ENCODE measurements at places on chromosomes 5 and 9.

DNA sequence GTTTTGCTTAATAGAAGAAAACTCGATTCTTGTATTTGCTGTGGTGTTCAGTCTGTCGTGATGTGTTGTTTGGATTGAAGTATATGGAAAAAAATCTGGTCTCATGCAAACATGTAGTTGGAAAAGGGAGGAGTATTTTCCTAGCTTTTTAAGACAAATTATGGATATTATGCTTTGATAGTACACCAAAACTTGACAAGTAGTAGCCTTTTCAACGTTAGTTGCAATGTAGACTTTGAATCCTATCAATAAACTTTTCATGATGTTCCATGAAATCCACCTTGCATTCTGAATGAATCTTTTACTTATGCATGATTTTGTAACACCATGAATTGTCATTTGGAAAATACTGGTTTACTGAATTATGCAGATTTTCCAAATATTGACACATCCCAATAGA, 64.2 kb downstream of the LHX2 start:
- DNase-seq: no peak

DNA sequence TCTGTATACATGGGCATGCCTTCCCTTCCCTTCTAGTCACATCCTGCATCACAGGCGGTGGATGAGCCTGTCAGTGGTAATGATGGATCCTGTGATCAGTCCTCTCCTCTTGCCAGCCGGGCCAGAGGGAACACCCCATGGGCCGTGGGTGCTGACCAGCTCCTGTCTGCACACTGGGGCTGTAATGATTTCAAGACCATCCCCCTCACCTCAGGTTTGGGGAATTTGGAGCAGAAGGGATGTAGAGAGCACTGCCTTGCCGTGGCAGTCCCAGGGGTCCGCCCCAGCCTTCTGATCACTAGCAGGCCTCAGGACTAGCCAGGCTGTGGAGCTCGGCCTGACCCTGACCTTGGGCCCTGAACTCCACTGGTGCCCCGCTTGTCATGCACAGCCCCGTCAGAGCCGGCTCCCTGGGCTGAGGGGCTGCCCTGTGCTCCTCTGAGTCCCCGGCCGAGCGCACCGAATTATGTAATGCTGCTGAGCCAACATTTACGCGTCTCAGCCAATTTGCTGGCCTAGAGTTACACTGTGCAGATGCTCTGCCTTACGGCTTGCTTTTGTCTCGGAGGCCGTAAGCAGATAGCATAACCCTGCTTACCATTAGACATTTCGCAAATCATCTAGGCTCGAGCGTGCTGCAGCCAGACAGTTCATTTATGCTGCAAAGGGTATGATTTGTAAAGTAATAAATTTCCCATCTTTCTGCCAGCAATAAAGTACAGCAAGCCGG, 155.3 kb downstream of the MACROH2A1 start:
- no peak for DNase-seq

DNA sequence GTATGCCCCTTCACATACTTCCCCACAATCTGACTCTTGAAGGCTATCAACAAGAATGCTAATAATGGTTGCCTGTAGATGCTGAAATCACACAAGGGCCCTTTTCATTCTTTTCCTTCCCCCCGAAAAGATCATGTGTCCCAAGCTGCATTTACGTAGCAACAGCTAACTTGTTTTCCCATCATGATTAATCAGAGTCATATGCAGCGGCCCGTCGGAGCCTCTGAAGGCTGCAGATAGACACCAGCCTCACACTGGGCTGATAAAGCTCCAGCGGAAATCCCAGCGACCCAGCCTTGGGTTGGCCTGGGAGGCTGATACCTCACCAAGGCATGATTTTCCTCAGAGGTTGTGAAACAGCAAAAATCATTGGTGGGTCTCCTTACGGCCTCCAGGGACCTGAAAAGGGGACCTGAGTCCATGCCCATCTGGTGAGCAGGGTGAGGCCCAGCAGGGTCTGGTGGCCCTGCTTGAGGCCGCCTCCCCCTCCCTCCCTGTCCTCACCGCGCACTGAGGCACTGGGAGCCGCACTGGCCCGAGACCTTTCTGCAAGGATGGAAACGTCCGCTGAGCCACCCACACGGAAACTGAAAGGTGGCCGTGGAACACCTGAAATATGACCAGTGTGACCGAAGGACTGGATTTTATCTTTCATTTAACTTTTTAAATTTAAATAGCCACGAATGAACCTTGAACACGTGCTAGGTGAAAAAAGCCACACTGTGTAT, 114.2 kb upstream of the PHYKPL start:
- no peak for DNase-seq

GRCh38 chr9:35027860-35028259, 38.3 kb downstream of the DNAJB5 start:
- DNase-seq: no peak

DNA sequence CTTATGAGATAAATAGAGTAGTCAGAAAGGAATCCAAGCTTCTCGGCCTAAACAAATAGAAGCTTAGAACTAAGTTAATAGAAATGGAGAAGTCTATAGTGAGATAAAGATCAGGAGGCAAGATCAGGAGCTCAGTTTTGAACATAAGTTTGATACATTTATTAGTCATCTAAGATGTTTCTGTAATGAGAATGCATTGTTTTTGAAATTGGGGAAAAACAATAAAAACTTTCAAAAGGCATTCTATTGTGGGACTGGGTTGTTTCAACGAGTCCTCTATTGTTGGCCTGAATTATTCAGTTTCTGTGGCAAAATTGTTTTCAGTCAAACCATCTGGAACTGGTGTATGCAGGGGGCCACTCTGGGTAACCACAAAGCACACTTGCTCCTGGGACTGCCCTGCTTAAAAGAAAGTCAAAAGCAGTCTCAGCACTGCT, 181.0 kb upstream of the CLINT1 start:
- no peak for DNase-seq

DNA sequence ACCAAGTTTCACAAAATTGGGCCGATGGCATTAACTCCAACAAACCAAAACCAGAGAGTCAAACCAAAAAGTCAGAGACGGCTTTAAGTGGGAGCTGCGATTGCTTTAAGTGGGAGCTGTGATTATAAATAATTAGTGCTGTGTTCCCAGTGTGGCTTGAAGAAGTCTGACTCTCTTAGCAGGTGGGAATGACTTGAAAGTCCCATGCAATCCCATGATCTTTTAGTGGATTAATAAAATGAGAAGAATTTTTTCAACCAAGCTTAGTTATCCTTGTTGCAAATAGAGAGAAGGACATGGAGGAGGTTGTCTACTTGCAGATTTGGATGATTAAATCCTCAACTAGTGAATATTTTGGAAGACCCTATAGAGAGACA, 68.5 kb downstream of the MYO10 start:
- no peak for DNase-seq

DNA sequence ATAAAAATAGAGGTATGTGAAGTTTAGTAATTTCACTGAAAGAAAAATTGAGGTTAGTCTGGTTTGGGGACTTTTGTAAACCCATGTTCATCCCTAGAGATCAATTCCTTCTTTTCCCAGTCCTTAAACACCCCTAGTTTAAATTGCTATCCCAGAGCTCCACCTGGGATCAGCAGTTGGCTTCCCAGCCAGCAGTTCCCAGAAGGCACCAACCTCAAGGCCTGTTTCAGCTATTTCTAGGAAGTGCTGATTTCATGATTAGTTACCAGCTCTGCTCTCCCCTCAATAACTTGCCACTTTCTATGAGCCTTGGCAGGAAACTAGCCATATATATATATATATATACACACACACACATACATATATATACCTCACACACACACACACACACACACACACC, 30.5 kb downstream of the EPB41L4B start:
- DNase-seq: no peak

- no peak for DNase-seq
These were observed 125.8 kb upstream of the SLC25A48 start for GRCh38 chr5:135708481-135709207.

DNA sequence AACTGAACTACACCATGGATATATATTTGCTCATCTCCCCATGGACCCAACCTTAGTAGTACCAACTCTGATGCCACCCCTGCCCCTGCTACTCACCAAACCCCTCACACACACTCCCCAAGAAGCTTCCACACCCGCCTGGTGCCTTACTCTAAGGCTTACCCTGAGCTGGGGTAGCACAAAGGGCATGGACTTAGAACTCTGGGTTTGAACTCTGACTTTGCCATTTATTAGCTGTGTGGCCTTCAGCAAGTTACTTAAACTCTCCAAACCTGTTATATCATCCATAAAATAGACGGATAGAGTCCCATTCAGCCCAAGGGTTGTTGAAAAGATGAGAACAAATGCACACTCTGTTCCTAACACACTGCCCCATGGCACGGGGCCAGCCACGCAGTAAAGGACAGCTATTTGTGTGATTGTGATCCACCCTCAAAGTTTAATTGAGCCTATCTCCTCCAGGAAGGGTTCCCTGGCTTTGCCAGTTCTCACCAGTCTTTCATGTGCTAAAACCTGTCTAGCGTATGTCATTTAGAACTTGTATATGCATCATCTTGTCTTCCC, 111.0 kb downstream of the KLHL3 start:
- DNase-seq: no peak

- DNase-seq: no peak
These were observed 71.8 kb downstream of the C9orf50 start for GRCh38 chr9:129549139-129549538.

- no peak for DNase-seq
These were observed 249.1 kb upstream of the ADCY2 start for GRCh38 chr5:7146886-7147285.

DNA sequence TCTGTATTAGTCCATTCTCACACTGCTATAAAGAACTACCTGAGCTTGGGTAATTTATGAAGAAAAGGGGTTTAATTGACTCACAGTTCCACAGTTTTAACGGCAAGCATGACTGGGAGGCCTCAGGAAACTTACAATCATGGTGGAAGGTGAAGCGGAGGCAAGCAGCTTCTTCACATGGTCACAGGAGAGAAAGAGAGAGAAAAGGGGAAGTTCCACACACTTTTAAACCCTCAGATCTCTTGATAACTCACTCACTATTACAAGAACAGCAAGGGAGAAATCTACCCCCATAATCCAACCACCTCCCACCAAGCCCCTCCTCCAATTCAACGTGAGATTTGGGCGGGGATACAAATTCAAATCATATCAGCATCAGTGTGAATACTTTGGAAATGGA, 133.4 kb upstream of the SLC30A5 start:
- no peak for DNase-seq

DNA sequence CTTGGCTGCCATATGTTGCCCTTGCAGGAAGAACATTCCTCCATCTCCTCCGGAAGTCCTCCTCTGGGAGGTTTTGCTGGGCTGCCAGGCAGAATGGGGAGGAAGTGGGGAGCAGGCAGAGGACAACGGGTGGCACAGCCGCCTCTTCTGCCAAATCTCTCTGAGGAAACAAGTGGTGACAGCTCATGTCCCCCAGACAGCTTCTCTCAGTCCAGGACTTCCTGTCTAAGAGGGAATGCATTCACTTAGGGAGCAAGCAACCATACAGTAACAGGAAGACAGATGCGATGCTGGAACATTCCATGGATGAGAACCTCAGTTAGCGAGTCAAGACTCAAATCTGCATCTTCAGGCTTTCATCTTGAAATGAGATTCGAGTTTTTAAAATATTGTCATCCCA, 701.0 kb downstream of the SEMA5A start:
- no peak for DNase-seq

- DNase-seq: no peak
These were observed 283.3 kb upstream of the TUT7 start for GRCh38 chr9:86637515-86637914.

DNA sequence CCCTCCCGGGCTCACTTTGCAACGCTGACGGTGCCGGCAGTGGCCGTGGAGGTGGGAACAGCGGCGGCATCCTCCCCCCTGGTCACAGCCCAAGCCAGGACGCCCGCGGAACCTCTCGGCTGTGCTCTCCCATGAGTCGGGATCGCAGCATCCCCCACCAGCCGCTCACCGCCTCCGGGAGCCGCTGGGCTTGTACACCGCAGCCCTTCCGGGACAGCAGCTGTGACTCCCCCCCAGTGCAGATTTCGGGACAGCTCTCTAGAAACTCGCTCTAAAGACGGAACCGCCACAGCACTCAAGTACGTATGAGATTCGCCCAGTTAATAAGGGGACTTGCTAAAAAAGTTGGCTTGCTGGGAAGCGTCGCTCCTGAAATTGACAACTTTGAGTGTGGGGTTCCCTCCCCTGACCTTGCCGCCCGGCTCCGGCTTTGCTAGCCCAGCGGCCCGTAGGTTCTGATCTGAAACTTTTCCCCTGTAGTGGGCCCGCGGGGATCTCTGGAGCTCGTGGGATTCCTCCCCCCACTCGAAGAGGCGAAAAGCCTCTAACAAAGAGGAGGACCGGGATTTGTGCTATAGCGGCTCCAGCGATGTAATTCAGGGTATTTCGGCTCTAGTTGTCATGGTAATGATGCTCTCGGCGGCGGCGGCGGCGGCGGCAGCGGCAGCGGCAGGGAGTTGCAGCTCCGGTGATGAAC, 572 bp downstream of the NR4A3 start:
- DNase-seq: no peak

GRCh38 chr9:133151601-133152525, 11.9 kb downstream of the GBGT1 start:
- DNase-seq: no peak

DNA sequence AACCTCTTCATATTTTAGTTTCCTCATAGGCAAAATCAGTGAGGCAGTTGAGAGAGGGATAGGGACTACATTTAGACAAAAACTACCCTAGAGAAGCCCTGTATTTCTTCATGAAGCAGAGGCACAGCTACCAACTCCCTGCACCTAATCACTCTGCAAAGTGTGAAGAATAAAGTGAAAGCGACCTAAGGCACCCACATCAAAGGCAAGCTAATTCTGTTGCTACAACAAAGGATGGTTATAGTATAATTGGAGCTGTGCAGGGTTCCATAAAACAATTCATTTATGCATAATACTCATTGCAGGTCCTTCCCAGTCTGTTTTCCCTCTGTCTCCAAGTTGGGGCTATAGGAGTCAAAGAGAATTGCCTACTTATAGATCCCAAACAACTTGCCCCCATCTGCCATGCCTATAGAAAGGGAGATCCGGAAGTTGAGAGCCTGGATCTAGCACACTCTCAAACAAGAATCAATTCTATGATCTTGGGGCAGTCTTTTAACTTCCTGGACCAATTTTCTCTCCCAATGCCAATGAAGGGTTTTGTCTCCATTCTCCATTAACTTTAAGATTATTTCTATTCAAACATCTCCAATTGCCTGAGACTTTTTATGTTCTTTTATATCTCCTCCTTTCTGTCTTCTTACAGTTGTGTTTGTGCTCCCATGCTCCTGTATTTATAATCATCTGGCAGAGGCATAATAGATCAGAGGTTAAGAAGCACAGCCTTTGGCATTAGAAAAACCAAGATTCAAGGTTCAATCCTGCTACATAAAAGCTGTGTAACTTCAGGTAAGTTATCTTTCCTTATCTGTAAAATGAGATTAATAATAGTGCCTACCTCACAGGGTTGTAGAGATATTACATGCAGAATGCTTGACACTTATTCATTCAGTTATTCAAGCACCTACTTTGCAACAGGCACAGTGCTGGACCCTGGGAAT, 56.0 kb upstream of the PTGER4 start:
- DNase-seq: no peak

DNA sequence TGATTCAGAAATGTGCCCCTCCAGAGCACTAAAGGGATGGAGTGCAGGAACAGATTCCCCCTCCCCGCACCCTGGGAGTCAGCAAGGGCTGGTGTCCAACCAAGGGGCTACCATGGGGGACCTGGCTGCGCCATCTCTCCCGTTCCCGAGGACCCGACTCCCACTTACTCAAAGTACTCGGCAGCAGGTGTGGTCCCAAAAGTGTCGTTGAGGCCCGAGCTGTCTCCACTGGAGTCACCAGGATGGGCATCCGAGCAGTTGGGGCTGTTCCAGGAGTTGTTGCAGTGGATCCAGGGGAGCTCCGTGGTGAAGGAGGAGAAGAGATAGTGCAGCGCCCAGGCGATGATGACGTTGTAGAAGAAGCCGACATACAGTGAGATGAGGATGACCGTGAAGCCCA, 12.9 kb downstream of the SLC6A3 start:
- no peak for DNase-seq

- no peak for DNase-seq
These were observed 50.1 kb upstream of the PDE4D start for GRCh38 chr5:59943452-59944113.
